Amygdala (tissue), 56 donors: ENCODE measurements at places on chromosomes 4 and X.
A peak's percentile ranks its signal among the peaks of the same experiment; 100 is the strongest.

DNA sequence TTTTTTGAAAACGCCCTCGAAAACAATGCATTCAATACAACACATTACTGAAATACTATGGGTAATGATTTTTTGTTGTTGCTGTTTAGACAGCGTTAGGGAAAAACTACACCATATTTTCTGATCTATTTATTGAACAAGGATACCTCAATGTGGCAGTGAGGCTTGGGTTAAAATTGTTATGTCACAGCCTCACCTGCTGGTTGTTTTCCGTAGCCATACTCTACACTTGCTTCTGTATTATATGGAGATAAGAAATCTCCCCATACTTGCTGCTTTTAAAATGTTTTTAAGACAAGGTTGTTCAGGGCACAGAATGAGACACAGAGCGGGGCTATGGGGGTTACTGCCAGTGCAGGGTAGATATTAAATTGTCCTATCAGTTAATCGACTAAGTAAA lies 221.6 kb upstream of the FTHL17 start:
- DNase-seq = no peak

DNA sequence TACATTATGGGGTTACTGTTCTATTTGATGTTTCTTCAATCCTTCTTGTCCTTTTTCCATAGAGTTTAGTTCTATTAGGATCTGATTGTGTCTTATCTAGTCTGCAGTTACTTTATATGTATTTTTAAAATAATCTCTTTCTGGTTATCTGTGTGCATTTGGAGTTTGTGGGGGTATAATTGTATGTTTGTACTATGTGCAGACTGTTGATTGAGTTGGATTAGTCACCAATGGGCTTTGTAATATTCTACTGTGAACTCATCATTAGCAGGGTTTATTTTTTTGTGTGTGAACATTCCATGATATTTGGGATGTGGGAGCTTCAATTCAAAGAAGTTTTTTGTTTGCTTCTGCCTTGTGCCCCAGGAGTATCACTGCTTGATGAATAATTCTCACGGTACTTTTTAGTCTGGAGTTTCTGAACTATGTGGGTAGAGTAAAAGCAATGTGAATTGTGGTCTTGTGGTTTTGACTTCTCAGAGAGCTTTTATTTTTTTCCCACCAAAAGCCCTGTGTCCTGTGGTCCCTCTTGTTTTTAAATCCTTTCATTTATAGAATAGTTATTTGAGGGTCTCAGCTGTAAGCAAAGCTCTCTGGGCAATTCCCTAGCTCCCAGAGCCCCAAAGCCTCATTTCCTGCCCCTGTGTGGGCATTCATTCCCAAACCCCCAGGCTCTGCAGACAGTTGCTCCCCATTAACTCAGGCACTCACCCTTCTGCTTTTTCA lies 127.8 kb downstream of the PHKA2 start:
- DNase-seq = no peak

DNA sequence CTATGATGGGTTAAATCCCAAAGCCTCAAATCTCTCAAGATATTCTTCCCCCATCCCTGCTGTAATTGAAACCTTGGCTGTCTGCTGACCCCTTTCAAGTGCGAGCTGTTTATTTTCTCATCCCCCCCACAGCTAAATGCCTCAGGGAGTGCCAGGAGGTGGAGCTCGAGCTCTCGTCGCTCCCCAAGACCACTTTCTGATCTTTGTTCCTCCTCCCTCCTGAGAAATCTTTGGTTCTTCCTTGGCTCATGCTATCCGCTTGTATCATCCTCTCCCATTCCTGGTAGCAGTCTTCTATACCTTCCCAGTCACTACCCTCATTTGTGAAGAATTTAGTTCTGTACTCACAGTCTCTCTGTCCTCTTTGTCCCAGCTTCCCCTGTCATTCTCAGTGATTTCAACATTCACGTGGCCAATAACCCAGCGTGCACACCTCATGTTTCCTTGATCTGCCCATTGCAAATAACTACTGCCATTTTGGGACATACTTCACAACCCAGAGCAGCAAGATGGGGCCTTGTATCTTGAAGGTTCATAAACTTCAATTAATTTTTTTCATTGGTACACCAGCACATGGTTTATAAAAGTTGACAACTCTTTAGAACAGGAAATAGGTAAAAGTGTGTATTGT lies 9.2 kb upstream of the SLC25A43 start:
- no peak for DNase-seq

GRCh38 chr4:15488136-15488535 lies 18.5 kb downstream of the CC2D2A start:
- DNase-seq = no peak

DNA sequence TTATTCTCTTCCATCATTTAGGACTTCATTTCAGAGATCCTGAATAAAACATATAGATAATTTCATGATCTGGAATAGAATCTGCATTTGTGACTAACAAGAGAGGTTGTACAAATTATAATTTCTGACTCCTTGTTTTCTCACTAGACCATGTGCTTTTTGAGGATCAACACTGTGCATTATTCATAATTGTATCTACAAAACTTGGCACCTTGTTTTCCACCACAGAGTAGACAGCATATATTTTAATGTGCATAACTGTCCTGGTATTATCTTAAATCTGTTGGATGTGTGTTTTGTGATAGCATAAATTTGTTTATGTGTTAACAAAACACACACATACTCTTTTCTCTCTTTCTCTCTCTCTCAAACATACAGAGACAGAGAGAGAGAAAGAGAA lies 514.9 kb upstream of the GALNT7 start:
- DNase-seq = no peak

GRCh38 chrX:71365356-71365874 lies 742 bp upstream of the TAF1 start:
- no peak for DNase-seq

DNA sequence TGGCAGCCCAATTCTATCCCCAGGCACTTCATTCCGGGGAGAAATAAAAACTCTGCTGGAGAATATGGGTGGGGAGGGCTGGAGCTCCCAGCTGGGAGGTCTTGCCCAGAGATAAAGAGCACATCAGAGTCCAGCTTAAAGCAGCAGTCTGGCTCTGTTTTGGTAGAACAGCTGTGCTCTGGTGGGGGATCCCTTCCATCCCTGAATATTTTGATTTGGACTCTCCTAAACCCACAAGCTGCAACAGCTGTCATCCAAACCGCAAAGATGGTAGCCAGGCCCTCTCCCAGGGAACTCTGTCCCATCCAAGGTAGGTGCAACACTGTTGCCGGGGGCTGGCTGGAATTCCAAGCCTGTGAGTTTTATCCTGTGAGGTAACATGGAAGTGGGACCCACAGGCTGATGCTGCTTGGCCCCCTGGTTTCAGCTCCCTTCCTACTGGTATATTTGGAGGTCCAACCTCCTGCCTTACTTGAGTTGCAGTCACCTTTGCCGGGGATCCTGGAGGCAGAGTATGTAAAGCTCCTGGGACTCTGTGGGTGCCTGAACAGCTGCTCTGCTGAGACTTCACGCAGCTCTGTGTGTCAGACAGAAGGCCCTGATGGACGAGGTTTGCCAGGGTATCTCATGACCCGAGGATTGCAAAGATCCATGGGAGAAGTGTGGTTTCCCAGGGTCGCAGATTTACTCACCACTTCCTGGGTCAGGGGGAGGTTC lies 203.5 kb upstream of the ITM2A start:
- DNase-seq = no peak

- DNase-seq = no peak
Measured at GRCh38 chr4:19187096-19187495, 1064.6 kb upstream of the SLIT2 start.

- no peak for DNase-seq
Measured at GRCh38 chrX:1593286-1594271, 2.2 kb downstream of the AKAP17A start.

- no peak for DNase-seq
Measured at GRCh38 chr4:31482691-31483090, 762.5 kb downstream of the PCDH7 start.

DNA sequence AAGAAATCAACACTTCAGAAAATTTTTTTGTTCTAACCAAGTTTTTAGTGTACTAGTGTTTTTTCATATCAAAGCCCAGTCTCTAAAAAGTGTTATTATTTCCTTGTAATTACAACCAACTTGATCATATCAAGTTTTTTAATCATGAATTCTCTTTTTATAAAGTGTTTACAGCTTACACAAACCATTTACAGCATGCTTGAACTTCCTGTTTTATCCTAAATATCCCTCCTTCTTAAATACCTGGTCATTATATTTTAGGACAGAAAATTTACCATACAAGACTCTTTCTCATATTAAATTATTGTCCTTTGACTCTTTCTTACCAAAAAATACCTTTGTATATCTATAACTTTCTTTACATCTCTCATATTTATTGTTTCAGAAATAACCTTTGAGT lies 89.4 kb upstream of the NPY2R start:
- DNase-seq = no peak

DNA sequence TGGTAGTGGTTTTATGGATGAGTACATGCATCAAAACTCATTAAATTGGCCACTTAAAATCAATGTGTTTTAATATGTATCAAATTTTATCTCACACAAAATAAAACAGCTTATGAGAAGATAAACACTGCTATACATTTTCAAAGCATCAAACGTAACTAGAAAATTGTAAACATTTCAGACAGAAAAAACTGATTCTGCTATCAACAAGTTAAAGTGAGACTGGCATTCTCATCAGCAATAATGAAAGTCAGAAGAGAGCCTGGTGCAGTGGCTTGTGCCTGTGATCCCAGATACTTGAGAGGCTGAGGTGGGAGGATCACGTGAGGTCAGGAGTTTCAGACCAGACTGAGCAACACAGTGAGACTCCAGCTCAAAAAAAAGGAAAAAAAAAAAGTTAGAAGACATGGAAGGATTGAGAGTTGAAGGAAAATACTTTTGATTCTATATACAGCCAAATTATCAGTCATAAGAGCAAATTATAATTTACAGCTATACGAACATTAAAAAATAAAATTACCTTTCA lies 2.9 kb downstream of the TBCK start:
- DNase-seq = no peak

DNA sequence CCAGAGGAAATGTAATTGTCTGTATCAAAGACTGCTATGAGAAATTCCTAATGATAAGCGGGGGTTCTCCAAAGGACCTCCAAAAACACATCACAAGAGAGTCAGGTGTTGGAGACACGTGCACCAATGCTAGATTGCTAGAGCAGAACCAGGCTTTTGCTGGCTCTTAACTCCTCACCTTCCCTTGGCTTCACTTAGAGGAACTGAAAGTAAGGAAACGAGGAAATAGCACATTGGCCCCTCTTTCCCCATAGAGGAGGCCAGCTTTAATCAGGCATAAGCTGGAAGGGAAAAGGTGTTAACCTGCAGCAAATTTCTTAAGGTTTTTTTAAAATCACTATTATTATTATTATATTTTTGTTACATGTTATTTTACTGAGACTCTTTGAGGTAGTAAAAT lies 13.6 kb downstream of the OTC start:
- no peak for DNase-seq

DNA sequence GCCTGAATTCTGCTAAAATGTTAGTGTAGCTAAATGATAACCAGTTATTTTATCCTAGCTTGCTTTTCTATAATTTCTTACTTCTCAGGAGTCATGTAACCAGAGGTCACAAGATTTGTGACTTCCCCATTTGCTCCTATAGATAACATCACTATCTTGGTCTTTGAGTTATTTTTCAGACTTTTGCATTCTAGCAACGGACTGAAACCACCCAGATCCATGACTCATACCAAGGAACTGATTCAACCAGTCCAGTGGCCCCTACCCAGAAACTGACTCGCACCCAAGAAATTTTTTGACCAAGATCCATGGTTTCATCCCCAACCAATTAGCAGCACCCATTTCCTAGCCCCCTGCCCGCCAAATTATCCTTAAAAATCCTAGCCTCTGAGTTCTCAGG lies 50.0 kb downstream of the IQCM start:
- no peak for DNase-seq

GRCh38 chrX:38606821-38607220 lies 45.5 kb downstream of the TSPAN7 start:
- DNase-seq = no peak

- no peak for DNase-seq
Measured at GRCh38 chr4:53489279-53489889, 101.9 kb downstream of the LNX1 start.

DNA sequence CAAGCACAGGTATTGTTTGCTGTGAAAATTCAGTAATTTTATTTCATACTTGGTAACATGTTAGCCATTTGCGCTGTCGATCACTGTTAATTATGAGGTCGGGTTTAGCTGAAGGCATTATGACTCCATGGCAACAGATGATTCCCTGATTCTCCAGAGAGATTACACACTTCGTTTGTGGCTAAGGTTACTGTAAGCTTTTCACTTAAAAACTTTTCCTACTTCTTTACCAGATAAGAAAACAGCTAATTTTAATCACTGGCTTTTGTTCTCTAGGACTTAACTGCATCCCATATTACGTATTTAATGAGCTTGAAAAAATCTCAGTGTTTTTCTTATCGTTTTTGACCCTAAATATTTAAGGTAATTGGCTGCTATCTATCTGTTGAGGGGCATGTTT lies 2.1 kb downstream of the GSTCD start:
- DNase-seq = no peak

DNA sequence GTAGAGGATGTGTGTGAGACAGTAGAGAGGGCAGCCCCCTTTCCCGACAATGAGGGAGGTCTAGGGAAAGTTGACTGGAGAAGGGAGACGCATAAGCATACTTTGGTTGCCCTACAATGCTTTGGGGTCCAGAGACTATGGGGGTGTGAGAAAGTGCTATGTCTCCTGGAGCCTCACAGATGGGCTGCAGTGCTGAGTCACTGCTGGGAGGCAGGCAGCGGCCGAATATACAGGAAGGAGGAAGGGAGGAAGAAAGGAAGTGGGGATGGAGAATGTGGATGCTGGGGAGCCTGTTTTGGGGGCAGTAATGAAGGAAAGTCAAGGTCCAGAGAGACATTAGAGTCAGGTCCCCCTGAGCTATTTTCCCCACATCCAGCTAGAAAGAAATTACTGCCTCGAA lies 12.7 kb downstream of the DRP2 start:
- peak; percentile 1 for DNase-seq

DNA sequence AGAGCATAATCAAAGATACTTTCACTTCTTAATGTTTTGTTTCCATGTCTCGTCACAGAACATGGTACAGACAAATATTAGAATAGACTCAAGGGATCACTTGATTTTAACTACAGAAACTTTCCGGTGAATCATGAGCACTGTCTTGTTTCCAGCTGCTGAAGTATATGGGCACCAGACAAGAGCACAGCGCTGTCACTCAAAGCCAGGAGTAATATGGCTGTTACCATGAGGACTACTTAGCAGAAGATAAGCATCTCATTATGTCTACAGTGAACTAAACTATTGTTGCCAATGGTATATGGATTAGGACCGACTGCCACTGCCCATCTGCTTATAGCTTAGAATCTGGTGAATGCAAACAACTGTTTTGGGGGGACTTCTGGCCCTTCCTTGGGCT lies 34.3 kb downstream of the MECP2 start:
- no peak for DNase-seq

DNA sequence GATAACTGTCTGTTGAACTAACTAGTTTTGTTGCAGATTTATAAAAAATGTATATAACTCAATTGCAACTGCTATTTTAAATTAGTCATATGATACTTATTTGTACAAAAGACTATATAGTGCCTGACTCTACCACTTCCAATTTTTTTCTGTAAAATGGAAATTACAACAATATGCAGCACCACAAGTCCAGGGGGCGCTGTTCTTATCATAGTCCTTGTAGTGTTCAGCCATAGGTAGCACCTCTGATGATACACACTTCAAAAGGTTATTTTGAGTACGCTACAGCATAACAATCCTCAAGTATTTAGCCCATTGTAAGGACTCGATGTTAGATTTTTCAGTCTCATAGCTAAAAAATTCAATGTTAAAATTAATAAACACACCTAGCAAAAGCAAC lies 174.9 kb downstream of the CORIN start:
- no peak for DNase-seq

- DNase-seq = no peak
Measured at GRCh38 chrX:42119076-42119475, 195.7 kb upstream of the CASK start.

GRCh38 chr4:101710806-101711205 lies 79.7 kb upstream of the BANK1 start:
- no peak for DNase-seq
